ENCODE measurements at places on chromosomes 12 and 14.

- peak; percentile 74 for DNase-seq
Measured at GRCh38 chr14:75578786-75579337, 442 bp downstream of the FLVCR2 start.

- no peak for DNase-seq
Measured at GRCh38 chr14:103180331-103180730, 57.1 kb downstream of the TNFAIP2 start.

DNA sequence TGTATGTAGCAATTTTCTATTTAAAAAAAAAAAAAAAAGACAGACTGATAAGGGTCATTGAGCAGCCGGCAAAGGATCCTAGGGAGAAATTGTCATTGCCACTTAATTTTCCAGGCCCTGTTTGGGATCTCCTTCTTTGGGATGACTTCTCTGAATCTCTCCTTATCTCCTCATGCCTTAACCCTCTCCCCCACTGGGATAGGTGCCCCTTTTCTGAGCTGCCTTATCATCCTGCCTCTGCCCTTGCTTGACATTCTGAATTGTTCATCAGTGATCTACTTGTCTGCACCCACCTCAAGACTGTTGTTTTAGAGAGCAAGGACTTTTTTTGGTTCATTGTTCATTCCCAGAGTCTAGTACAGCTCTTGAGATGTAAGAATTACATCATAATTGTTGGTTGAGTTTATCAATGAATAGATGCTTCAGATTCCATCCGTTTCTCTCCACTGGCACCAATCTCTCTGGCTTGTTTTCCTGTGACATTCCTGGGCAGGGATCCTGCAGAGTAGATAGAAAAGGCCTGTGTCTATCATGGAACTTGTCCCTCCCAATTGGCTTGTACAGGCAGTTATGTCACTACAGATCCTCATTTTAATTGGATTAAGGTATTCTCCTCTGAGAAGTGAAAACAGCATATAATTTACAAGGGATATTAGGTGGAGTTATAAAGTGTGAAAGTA lies 42.6 kb downstream of the SOCS2 start:
- no peak for DNase-seq

- DNase-seq = no peak
Measured at GRCh38 chr12:38771871-38772270, 133.5 kb downstream of the CPNE8 start.

DNA sequence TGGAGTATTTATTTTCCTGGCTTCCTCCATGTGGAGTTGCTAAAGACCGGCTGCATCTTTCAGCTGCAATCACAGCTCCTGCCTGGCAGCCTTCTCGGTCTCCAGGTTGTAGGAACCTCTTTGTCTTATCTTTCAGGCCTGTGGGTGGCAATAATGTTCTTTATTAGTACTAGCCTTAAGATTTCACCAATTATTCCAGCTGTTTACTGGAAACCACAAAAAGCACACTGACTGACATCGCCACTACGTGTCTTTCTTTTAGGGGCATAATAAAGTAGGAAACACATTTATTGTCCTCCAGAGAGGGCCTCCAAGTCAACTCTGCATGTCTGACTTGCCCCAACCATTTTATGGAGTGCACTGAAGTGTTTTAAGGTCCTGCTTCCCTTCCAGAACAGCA lies 1116.5 kb upstream of the TMEM132C start:
- DNase-seq = no peak

- peak; percentile 44 for DNase-seq
Measured at GRCh38 chr14:103329401-103330347, 4.4 kb upstream of the EIF5 start.

DNA sequence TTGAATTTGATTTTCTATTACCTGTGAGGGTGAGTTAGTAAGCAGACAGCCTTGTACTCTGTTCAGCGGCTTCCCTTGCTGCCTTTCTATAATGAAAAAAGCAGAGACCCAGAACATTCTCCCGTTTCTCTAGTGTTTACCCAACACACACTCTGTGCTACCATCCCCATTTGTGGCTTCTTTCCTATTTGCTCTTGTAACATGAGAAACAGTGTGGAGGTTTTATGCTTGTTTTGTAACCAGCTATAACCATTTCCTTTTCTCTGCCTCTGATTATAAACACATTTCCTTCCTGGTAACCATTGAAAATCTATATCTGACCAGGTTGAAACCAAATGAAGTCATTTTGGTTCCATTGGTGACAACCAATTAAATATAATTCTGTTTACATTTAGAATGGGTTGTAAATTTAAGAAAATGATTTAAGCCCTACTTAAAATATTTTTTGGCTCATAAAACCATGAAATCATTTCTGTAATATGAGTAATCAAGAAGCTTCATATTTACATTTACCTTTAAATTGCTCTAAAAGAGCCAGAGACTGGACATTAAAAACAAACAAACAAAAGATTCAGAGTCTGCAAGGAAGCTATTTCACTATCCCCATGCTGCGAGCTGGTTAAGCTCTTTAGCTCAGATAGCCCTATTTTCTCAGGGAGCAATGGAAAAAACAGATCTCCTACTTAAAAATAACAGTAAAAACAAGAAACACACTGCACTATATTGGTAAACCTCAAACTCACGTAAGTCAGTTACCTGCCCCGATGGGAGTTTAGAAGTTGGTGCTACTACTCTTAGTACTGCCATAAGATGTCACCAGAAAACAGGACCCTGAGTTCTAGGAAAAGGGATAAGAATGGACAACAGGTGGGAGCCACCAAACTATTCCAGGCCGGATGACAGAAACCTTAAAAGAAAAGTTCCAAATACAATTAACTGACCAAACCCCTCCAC lies 206.5 kb upstream of the EEA1 start:
- no peak for DNase-seq

DNA sequence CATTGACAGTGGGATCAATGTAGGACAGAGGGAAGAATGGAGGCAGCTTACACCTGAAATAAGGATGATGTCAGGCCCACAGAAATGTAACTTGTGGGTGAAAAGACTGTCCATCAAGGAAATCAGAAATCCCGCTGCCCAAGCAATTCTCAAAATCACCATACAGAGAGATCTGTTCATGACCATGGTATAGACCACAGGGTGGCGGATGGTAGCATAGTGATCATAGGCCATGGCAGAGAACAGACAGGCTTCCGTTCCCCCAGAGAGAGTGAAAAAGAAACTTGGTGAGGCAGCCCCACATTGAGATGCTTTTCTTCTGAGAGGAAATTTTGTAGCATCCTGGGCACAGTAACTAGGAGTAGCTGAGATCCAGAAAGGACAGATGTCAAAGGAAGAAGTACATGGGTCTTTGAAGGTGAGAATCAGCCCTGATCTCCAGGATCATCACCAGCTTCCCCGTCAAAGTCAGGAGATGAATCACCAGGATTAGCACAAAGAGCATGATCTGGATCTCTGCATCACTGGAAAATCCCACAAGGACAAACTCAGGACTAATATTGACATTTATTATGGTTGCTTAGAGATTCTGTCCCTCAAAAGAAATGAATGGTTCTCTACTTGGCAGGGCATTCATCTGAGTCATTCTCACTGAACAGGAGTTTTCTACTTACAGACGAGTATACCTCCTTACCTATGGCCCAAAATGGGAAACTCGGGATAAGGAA lies 5.5 kb upstream of the ZNF641 start:
- DNase-seq = no peak

DNA sequence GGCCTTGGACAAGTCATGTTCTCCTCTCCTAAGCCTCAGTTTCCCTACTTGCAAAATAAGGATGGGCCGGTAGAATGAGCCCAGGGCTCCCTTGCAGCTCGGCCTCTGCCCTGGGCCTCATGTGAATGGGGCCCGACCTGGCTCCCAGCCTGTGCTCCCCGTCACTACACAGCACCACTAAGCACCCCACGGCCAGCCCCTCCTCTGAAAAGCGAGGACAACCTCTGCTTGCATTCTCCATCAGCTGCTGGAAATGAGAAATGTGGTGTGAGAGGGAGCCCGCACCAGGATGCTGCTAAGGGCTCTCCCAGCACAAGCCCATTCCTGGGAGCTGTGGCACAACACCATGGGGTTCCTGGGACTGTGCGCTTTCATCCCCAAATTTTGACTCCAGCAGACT lies 10.2 kb downstream of the SLC25A47 start:
- DNase-seq = no peak

GRCh38 chr14:77320238-77320935 lies at the start of gene POMT2:
POMT2 (minus strand) TSS chr14:77320883; CDS start chr14:77320681, 202 bp downstream.
- peak; percentile 96 for DNase-seq

DNA sequence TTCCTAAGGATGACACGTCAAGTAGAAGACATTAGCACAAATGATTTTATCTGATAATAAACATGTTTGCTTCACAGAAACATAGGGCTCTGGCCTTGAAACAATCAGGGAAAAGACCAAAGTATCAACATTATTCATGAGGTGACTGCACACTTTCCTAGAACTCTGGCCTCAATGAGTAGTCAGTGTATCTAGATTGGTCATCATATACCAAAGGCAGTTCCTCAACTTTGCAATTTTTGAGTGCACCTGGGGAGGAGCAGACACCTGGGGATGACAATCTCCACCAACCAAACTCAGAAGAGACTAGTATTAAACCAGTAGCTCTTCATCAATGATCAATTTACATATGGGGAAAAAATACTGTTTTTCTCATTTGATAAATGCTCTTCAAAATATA lies 4.5 kb downstream of the EDDM3A start:
- DNase-seq = no peak

DNA sequence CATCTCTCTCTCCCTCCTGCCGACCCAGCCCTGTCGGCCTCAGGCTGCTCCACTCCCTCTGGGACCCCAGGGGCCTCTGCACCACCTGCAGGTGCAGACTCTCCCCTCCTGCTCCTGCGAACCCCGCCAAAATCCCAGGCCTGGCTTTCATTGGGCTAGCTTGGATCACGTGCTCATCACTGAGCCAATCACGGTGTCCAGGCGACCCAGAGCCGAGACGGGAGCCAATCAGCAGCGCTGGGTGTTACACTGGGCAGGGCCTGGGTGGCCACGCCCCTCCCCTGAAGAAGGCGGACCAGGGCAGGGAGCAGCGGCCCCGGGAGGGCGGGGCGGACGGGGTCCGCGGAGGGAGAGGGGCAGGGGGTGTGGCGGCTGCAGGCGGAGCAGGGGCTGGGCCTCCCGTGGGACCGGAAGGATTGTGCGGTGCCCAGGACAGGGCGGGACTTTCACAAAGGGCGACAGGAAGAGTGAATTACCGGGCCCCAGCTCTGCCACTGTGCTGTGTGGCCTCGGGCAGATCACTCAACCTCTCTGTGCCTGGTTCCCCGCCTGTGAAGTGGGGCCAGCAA lies 66.6 kb upstream of the FBRSL1 start:
- peak; percentile 42 for DNase-seq

GRCh38 chr14:97550463-97550862 lies 753.3 kb downstream of the VRK1 start:
- no peak for DNase-seq
